ENCODE measurements at places on chromosomes 4 and X. TPM values are rescaled to one million over a fixed set of nuclear protein-coding genes. Genes with fewer than 3 reads are reported as not detected.

DNA sequence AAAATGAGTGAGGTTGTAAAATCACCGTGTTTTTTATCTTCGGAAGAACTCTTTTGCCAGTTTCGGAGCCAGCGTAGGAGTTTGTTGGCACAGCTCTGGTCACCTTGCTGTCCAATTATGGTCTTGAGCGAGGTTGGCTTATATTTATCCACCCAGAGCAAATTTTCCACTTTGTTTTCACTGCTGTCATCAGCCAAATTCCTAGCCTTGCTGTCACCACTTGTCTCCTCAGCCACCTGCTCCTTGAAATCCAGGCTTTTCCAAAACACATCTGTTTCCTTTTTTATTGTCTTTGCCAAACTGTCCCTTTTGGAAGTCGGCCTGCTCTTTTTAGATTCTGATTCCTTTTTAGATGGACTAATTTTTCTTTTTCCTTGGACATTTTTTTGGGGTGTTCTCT lies 57.6 kb downstream of the RFC1 start:
- no peak for DNase-seq

MAP7D2 gene
- 0.32 TPM for polyA plus RNA-seq

ANTXR2 gene
- polyA plus RNA-seq, result 46.8 TPM

CCDC160 gene
- polyA plus RNA-seq, result not detected

DNA sequence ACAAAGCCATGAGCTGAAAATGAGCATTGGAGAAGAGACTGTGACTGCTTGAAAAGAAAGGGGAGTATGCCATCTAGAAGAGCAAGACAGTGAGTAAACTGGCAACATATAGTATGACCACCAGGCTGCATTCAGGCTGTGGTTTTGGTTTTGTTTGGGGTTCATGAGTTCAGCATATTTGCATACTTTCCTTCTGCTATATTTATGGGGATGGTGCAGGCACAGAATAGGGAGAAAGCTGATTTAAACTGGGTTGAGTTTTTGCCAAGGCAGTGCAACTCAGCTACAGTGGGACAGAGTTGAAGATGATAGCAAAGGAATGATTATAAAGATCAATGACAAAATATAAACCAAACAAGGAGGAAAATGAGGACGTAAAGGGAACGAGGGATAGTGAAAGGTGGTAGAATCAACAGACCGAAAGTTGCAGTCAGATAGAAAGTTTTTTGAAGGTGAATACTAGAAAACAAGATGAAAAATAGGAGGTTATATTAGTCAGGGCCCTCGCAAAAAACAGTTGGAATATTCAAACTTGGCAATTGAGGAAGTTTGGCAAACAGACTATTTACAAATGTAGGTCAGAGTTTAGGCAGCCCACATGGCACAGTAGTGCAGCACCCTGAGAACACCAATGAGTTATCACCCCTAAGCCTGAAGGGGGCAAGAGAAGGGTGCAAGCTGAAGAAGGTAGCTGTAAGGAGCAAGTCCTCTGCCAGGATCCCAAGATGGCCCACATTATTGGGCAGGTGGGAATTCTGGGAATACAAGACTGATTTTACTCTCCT lies 114.8 kb upstream of the MAP9 start:
- DNase-seq, result peak; percentile 40

MAGEE2 gene
- polyA plus RNA-seq, result not detected

IGSF1 gene
- polyA plus RNA-seq, result not detected

GRCh38 chr4:121243485-121243884 lies 79.4 kb upstream of the TNIP3 start:
- peak; percentile 9 for DNase-seq

DNA sequence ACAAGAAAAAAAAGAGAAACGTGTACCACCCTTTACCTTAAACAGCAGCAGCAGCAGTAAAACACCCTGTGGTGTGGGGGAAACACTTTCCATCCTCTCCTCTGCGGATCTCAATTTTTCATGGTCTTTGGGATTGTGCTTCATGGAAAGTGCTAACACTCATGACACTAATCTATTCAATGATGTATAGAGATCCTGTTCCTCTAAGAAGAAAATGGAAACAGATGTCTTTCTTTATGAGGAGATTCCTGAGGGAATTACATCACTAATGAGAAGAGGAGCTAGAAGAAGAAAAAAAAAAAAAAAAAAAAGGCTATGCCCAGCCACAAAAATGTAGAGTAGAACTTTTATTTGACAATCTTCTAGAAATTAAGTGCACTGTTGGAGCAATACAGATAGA lies 62.9 kb upstream of the NDST3 start:
- DNase-seq, result no peak

DNA sequence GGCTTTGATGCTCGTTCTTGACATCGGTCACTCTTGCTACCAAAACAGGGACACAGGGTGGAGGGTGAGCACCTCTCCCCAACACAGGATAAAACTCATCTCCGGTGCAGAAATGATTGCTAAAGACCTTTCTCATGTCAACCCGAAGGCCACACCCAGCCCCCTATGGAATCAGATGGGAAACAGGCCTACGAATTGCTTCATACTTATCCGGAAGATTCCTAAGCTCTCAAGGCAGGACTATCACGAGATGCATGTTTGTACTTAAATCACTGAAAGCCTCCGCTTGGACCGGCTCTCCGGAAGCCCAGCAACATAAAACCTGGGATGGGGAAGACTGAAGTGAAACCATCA lies 74.9 kb downstream of the MTMR1 start:
- DNase-seq, result no peak

- DNase-seq, result no peak
These were observed 64.7 kb upstream of the UBQLN2 start for GRCh38 chrX:56498756-56499155.

PDCL2 gene
- polyA plus RNA-seq, result not detected

- no peak for DNase-seq
These were observed 8.8 kb downstream of the RGS12 start for GRCh38 chr4:3301450-3302172.

DNA sequence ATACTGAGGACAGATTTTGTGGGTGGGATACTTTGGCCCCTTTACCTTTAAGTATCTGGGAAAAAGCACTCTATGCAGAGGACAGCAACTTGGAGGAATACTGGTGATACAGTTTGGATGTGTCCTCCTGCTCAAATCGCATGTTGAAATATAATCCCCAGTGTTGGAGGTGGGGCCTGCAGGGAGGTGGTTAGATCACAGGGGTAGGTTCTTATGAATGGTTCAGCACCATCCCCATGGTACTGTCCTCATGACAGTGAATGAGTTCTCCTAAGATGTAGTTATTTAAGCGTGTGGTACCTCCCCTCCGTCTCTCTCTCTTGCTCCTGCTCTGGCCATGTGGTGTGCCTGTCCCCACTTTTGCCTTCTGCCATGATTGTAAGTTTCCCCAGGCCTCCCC lies 24.6 kb downstream of the GPAT3 start:
- no peak for DNase-seq

DNA sequence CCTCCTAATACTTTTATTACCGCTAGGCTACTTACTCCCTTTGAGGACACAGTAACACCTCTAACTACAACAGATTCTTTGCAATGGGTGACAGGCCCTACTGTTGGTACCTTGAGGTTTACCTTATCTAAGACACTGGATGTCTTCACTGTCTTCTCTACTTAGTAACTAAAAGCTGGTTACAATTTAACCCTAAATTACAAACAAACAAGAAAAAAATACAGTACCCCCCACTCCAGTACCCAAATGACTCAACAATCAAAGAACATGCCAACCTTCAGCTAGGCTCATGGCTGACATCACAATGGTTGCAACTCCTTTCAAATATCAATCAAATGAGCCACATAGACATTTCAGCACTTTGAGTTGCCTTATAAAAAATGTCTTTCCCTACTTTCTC lies 198.0 kb downstream of the GUCY2F start:
- DNase-seq, result no peak

WDR17 gene
- polyA plus RNA-seq, result 0.19 TPM

DNA sequence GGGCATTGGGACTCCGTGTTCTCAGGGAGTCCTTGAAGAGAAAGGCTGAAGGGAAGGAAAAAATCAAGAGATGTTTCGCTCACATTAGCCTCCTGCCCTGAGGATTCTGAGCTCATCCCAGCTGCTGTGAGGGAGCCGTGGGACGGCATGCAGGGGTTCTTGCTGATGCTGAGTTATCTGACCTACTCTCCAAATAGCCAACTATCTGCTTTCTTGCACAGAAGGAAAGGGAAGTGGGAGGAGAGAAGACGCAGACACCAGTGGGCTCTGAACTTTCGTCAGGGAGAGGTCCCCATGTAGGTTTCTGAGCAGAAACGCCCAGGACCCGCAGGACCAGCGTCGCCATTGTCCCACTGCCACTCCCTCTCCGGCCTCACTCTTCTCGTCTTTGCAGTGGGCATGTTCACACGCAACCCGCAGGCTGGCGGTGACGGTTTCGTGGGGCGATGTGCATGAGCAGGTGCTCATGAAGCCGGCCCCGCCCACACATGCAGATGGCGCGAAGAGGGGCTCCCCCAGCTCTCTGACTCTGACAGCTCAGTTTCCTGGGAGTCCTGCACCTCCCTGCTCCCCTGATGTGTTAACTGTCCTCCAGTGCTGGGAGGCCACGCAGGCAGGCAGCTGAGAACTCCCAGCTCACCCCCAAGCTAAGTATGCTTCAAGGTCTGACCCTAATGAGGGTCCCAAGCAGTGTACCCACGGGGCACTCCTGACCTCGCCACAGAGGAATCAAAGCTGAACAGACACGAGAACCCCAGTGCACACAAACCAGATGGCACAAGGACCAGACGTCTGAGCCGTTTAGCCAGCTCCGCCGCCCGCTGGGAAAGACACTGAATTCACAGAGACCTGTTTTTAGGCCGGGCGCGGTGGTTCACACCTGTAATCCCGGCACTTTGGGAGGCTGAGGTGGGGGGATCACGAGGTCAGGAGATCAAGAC lies 13.6 kb upstream of the ABLIM2 start:
- peak; percentile 56 for DNase-seq

DNA sequence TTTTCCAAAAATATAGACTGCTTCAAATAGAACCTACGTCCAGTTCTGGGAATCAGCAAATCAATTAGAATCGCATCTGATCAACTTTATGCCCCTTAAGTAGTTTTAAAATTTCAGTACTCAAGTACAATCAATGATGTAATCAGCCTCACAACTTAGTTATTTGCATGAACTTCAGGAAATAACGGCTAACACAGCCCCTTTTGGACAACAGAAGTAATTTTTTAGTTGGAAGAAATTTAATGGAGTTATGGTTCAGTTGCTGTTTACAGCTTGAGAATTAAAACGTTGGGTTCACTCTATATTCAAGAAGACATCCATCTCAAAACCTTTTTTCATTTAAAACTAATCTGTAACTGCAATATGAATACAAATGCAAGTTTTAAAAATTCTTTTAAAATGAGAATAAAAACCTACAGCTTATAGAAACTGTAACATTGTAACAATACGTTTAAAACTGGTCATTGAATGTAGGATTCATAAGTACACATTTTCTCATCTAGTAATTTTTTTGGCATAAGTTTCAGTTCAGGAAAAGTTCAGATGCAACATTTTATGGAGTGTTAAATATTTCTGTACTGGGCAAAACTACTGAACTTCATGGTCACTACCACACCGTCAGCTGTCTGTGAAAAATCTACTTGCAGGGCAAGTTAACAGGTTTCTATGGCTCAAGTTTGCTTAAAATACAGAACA lies 956 bp downstream of the TAPT1 start:
- DNase-seq, result peak; percentile 41

- DNase-seq, result no peak
These were observed 138.3 kb upstream of the USP38 start for GRCh38 chr4:143046454-143046853.

GRCh38 chr4:167541286-167541685 lies 307.0 kb upstream of the SPOCK3 start:
- no peak for DNase-seq

TAF9B gene
- 11.9 TPM for polyA plus RNA-seq

DNA sequence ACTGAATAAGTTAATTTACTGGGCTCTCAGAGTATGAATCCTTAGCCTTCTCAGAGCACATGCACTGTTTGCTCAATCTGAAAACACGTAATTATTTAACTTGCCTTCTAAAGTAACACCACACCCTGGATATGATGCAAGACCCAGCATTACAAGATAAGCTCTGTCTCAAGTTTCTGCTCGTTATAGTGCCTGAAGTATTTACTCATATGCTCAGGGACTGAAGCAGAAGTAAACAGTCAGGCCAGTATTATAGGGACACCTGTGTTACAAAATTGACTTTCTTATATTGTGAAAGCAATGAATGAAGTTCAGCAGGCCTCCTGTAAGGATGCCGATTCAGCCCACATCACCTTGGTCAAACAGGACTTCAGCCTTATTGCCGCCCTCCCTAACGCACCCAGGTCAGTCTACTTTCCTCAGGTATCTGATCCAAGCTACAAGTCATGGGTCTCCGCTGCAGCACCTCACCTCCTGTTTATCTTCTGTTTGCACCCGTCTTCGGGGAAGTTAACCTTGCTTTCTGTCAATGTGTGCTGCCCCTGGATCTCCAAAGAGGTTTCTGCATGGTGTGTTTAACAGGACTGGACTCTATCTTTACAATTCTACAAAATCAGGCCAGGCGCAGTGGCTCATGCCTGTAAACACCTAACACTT lies 42.8 kb upstream of the KLF3 start:
- DNase-seq, result peak; percentile 87

DNA sequence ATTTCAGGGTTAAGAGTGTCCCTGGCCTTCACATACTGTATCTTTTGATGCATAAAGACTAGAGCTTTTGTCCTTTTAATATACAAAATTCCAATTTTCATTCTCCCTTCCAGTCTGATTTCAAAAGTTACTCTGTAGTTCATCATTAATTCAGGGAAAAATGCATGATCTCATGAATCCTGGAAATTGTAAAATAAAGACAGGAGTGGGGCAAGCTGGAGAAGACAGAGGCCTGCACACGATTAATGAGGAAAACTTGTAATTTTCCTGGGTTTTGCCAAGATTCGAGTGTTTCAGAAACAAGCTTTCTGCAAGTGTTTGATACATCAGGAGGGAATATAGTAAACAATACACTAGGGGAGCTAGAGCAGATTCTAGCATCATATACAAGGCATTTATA lies 947.9 kb downstream of the FAT4 start:
- no peak for DNase-seq

- DNase-seq, result peak; percentile 16
These were observed 568 bp downstream of the FHDC1 start for GRCh38 chr4:152936446-152937335.

- no peak for DNase-seq
These were observed 1882.9 kb upstream of the AGA start for GRCh38 chr4:179325181-179325580.

- DNase-seq, result no peak
These were observed 534.6 kb downstream of the BCOR start for GRCh38 chrX:39563178-39563577.

TMEM255A gene
- not detected for polyA plus RNA-seq

GRCh38 chrX:63506320-63506719 lies 155.2 kb upstream of the SPIN4 start:
- peak; percentile 56 for DNase-seq

DNA sequence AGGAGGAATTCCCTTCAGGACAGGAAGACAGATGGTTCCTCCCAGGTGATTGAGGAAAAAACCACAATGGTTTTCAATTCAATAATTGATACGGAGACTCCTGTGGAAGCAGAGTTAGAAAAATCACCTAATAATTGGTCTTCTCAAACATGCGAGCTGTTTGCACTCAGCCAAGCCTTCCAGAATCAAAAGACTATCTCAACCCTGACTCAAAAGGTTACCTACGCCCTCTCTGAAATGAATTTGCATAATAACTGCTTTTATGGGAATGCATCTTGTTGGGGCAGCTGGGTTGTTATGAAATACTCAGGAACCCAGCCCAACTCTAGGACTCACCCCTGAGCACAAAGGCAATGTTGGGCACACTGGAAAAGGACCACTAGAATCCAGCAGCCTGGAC lies 66.9 kb upstream of the ARSJ start:
- no peak for DNase-seq

CRMP1 gene
- polyA plus RNA-seq, result 7.4 TPM
